ENCODE measurements at places on chromosomes 6 and 20.

GRCh38 chr6:431504-431903 is 40.0 kb downstream of the IRF4 start:
- no peak for DNase-seq
- H3K36me3 ChIP-seq, result peaks cover 2% of the 10 kb centered on the region
- H3K27me3 ChIP-seq, result no peaks in the 10 kb centered on the region
- H3K4me1 ChIP-seq, result peaks cover 85% of the 10 kb centered on the region

DNA sequence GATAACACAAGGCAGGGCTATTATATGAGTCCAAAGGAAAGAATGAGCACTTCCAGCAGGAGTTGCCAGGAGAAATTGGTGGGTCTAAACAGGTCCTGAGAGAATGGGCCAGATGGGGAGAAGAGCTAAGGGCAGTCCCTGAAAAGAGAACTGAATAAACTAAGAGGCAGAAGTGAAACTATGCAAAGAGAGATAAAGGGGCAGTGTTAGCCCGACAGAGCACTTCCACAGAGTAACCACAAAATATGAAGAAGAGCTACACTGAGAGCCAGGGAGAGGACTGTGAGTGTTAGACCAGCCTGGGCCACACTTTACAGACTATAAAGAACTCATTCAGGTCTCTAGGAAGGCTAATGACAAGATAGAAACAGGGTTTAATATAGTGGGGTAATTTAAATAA is 43.8 kb downstream of the RALGAPA2 start:
- no peak overlapping the region for H3K4me3 ChIP-seq
- no peak for DNase-seq
- H3K4me1 ChIP-seq, result peaks cover 15% of the 10 kb centered on the region
- no peaks in the 10 kb centered on the region for H3K27me3 ChIP-seq
- no peak overlapping the region for H3K27ac ChIP-seq

DNA sequence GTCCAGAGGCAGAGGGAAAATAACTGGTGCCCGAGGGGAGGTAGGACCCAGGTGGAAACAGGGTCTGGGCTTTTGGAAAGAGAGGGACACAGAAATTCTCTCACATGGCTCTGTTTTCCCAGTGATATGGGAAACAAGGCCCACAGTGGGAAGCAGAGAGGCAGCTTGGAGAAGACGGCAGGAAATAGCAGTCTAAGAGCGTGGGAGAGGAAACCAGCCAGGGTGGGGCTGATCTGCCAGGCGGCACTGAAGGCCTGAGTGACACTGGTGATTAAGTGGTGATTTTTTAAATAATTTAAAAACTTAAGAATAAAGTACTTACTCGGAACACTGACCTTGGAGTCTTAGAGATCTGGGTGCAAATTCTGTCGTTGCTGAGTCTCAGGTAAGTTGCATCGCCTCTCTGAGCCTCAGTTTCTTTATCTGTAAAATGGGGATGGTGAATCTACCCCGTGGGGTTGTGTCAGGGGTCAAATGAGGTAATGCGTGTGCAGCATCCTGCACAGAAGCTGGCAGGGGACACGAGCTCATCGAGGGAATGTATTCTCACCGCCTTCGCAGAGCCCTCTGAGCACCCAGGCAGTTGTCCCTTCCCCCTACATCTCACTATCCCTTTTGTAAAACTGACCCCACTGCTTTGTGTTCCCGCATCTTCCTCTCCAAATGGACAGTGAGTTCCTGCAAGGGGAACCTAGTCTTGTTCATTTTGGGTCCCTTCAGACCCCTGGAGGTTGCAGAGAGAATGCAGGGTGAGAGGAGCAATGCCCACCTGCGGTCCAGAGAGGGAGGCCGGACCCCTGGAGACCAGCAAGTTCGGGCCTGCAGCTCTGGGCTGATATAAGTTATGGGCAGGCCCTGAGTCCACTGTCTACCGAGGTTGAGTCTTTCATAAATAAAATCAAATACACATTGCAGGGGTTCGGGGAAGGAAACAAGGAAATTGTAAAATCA is 228.6 kb upstream of the PMEPA1 start:
- peaks cover 7% of the 10 kb centered on the region for H3K27me3 ChIP-seq
- no peaks in the 10 kb centered on the region for H3K36me3 ChIP-seq
- H3K4me3 ChIP-seq, result no peak overlapping the region
- H3K4me1 ChIP-seq, result no peaks in the 10 kb centered on the region
- DNase-seq, result no peak

DNA sequence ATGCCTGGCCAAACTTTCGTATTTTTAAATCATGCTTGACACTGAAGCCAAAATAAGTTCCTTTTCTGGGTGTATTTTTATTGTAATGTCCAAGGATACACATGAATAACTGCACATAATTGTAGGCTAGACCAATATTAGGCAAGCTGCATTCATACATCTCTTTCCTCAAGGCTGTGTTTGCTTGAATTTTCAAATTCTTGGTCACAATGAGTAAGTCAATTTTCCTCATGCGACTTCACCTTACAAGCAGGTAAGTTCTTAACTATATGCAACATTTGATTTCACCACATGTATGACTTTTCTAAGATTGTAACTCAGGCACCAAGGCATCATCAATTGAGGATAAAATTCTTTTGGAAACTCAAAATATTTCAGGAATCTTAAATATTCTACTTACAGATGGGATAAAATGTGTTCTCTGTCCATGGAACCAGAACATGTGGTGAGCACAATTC is 112.4 kb upstream of the ZNF217 start:
- H3K27ac ChIP-seq, result peak overlapping the region; percentile 98
- DNase-seq, result no peak
- no peaks in the 10 kb centered on the region for H3K36me3 ChIP-seq
- H3K4me3 ChIP-seq, result peak overlapping the region; percentile 61

- H3K27me3 ChIP-seq, result no peaks in the 10 kb centered on the region
- no peak for DNase-seq
- H3K36me3 ChIP-seq, result no peaks in the 10 kb centered on the region
- H3K4me1 ChIP-seq, result no peaks in the 10 kb centered on the region
These were observed 259.6 kb downstream of the FOXC1 start for GRCh38 chr6:1869308-1869707.

DNA sequence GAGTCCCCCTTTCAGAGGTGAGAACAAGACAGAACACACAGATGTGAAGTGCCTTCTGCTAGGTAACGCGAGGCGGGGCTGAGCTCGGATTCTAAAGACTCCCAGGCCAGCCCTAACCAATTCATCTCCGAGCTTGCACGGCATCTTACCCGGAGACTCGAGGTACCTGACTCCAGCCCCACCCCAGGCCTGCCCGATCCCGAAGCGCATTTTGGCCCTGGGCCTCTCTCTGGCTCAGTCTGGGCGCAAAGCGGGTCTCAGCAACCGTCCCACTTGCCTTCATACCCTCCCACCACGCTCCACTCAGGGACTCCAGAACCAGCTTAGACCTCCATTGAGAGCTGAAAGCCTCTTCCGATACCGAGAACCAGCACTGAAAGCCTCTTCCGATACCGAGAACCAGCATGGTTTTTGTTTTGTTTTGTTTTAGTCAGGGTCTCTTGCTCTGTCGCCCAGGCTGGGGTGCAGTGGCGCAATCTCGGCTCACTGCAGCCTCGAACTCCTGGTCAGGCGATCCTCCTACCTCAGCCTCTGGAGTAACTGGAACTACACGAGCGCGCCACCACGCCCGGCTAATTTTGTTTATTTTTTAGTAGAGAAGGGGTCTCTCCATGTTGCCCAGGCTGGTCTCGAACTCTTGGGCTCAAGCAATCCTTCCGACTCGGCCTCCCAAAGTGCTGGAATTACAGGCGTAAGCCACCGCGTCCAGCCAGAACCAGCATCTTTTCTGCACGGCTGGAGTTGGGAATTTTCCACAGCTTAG is 557 bp upstream of the DYNLRB1 start:
- H3K36me3 ChIP-seq, result peaks cover 12% of the 10 kb centered on the region
- peak overlapping the region; percentile 96 for H3K27ac ChIP-seq
- H3K27me3 ChIP-seq, result no peaks in the 10 kb centered on the region
- H3K4me1 ChIP-seq, result peaks cover 35% of the 10 kb centered on the region

DNA sequence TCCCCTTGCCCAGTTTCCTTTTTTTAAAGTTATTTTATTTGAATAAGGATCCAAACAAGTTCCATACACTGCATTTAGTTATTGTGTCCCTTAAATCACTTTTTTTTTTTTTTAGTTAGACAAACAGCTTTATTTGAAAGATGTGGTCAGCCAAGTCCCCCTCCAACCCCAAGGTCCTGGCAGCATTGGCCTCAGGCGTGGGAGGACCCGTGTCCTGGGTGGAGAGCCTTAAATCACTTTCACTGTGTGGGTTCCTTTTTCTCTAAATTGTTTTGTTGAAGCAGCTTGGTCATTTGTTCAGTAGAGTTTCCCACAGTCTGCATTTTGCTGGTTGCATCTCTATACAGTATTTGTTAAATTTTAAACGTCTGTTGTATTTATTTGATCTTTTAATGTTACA is 5.2 kb upstream of the TBCC start:
- H3K27ac ChIP-seq, result no peak overlapping the region
- DNase-seq, result no peak
- peaks cover 19% of the 10 kb centered on the region for H3K4me1 ChIP-seq
- H3K36me3 ChIP-seq, result peaks cover 13% of the 10 kb centered on the region

GRCh38 chr6:36062247-36062646 is 34.6 kb downstream of the MAPK14 start:
- H3K4me3 ChIP-seq, result no peak overlapping the region
- DNase-seq, result no peak
- peaks cover 14% of the 10 kb centered on the region for H3K4me1 ChIP-seq
- H3K27ac ChIP-seq, result no peak overlapping the region

GRCh38 chr6:116036075-116036773 is 24.5 kb downstream of the FRK start:
- peaks cover 8% of the 10 kb centered on the region for H3K27me3 ChIP-seq
- no peaks in the 10 kb centered on the region for H3K36me3 ChIP-seq
- H3K4me3 ChIP-seq, result no peak overlapping the region
- H3K4me1 ChIP-seq, result no peaks in the 10 kb centered on the region
- DNase-seq, result no peak

DNA sequence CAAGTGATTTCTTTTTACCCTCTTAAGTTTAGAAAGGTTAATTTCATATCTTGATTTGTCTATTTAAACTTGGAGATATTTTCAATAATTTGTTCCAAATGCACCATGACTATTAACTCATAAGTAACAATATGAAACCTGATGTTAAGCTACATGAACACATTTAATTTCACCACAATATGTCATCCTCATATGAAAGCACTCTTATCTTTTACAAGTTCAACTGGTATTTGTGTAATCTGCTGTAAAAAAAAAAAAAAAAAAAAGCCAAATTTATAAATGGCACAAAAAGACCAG is 110.4 kb downstream of the HFE start:
- peaks cover 7% of the 10 kb centered on the region for H3K36me3 ChIP-seq
- peak overlapping the region; percentile 92 for H3K4me3 ChIP-seq
- peaks cover 53% of the 10 kb centered on the region for H3K4me1 ChIP-seq
- no peak for DNase-seq
- no peaks in the 10 kb centered on the region for H3K27me3 ChIP-seq

DNA sequence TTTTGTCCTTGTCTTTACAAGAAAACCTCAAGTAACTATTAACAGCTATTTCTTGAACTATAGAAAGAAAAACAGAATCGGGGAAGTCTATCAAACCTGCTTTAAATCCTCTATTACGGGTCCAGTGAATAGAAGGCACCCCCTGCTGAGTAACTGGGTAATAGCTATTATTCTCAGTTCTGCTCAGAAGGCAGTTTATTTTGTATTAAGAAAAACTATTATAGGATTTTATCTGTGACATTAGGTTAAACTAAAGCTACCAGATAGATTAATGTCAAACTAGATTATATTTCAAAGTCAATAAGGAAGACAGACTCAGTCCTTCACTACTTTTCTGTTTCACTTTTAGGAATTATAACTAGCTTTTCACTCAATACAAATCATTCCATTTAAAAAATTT is 93.7 kb downstream of the DST start:
- H3K4me1 ChIP-seq, result no peaks in the 10 kb centered on the region
- H3K4me3 ChIP-seq, result no peak overlapping the region
- peaks cover 11% of the 10 kb centered on the region for H3K27me3 ChIP-seq
- no peaks in the 10 kb centered on the region for H3K36me3 ChIP-seq
- DNase-seq, result no peak

- peaks cover 21% of the 10 kb centered on the region for H3K36me3 ChIP-seq
- DNase-seq, result no peak
- peak overlapping the region; percentile 78 for H3K4me3 ChIP-seq
- H3K4me1 ChIP-seq, result peaks cover 68% of the 10 kb centered on the region
- H3K27ac ChIP-seq, result peak overlapping the region; percentile 67
- no peaks in the 10 kb centered on the region for H3K27me3 ChIP-seq
These were observed 110.6 kb downstream of the BACH2 start for GRCh38 chr6:90186026-90186425.

- H3K27me3 ChIP-seq, result peaks cover 12% of the 10 kb centered on the region
- H3K36me3 ChIP-seq, result peaks cover 15% of the 10 kb centered on the region
- no peak overlapping the region for H3K27ac ChIP-seq
- H3K4me1 ChIP-seq, result no peaks in the 10 kb centered on the region
- no peak overlapping the region for H3K4me3 ChIP-seq
- no peak for DNase-seq
These were observed 96.7 kb downstream of the TAF4 start for GRCh38 chr20:61968932-61969331.

GRCh38 chr6:15953152-15953880 is 175.6 kb upstream of the MYLIP start:
- DNase-seq, result no peak
- no peak overlapping the region for H3K4me3 ChIP-seq
- no peaks in the 10 kb centered on the region for H3K36me3 ChIP-seq
- no peaks in the 10 kb centered on the region for H3K27me3 ChIP-seq

DNA sequence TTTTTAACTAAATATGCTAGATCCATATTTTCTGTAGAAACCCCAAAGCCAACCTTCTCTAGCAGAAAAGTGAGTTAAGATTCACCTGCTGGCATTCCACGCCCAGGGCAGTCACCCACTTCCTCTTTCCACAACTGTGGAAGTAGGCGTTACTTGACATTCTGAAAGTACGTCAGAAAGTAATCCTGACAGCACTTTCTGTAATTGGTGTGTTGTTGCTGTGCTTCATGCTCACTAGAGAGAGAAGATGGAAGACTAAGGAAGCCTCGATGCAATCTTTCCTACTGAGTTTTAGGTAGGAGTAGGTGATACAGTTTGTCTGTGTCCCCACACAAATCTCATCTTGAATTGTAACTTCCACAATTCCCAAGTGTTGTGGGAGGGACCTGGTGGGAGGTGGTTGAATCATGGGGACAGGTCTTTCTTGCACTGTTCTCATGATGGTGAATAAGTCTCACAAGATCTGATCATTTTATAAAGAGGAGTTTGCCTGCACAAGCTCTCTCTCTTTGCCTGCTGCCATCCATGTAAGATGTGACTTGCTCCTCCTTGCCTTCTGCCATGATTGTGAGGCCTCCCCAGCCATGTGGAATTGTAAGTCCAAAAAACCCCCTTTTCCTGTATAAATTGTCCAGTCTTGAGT is 101.1 kb downstream of the MAP3K7 start:
- no peak for DNase-seq
- H3K36me3 ChIP-seq, result peaks cover 2% of the 10 kb centered on the region
- peak overlapping the region; percentile 29 for H3K27ac ChIP-seq
- H3K4me1 ChIP-seq, result peaks cover 18% of the 10 kb centered on the region

DNA sequence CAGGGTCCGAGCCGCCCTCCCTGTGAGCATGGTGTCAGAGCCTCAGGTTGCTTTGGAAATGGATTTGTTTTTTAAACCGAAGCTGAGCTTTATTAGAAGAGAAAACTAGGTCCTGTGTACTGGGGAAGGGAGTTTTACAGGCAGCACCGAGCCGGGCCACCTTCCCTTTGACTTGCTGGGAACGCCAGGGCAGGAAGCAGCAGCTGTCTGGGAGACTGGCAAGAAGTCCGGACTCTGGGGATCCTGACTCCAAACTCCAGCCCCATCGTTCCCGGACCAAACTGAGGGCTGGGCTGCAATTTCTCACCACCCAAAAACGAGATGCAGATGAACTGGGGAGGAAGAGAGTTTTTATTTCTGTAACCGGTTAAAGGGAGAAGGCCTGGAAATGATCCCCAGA is 214.9 kb upstream of the KCNG1 start:
- H3K4me1 ChIP-seq, result no peaks in the 10 kb centered on the region
- no peak overlapping the region for H3K27ac ChIP-seq
- H3K4me3 ChIP-seq, result no peak overlapping the region
- H3K36me3 ChIP-seq, result no peaks in the 10 kb centered on the region
- DNase-seq, result no peak

Data from activated T-helper 1 cell treated with anti-CD3 and anti-CD28 coated beads, Interleukin-12 subunit alpha, Interleukin-12 subunit beta, Interleukin-2, Interleukin-4 antibody, amounts not matched to agents 30 ng/mL and 10 ng/mL and 1 ng/mL, durations not matched to agents 14 hours and 24 hours and 36 hours (primary cell).